ENCODE measurements at places on chromosomes 5 and 9. TPM values are rescaled to one million over a fixed set of nuclear protein-coding genes. Genes with fewer than 3 reads are reported as not detected.

Gene WDR38
- total RNA-seq, result not detected

Gene TAS2R1
- total RNA-seq, result not detected

Gene TLE1
- total RNA-seq, result 32.0 TPM

Gene SLC45A2
- total RNA-seq, result under 0.01 TPM

Gene C6
- 0.16 TPM for total RNA-seq
